NCI-H2171 treated with DMSO at 0.1 percent for 48 hours (cell line): ENCODE measurements at places on chromosomes 4 and X.

GRCh38 chrX:143017272-143017671 is 8.5 kb upstream of the SPANXN4 start:
- no peak for DNase-seq

DNA sequence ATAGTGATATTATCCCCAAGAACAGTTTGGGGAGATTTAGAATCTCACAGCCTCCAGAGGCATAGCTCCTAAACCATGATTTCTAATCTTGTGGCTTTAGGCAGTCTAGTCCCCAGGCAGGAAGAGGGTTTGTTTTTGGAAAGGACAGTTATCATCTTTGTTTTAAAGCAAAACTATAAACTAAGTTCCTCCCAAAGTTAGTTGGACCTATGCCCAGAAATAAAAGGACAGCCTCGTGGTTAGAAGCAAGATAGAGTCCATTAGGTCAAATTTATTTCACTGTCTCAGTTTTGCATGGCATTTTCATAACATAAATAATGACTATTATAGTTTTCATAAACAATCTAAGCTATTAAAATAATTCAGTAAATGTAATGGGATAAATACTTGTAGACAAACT is 120.5 kb downstream of the MAGEC2 start:
- no peak for DNase-seq

- DNase-seq: no peak
These were observed 1.0 kb upstream of the RNF150 start for GRCh38 chr4:141133999-141134995.

DNA sequence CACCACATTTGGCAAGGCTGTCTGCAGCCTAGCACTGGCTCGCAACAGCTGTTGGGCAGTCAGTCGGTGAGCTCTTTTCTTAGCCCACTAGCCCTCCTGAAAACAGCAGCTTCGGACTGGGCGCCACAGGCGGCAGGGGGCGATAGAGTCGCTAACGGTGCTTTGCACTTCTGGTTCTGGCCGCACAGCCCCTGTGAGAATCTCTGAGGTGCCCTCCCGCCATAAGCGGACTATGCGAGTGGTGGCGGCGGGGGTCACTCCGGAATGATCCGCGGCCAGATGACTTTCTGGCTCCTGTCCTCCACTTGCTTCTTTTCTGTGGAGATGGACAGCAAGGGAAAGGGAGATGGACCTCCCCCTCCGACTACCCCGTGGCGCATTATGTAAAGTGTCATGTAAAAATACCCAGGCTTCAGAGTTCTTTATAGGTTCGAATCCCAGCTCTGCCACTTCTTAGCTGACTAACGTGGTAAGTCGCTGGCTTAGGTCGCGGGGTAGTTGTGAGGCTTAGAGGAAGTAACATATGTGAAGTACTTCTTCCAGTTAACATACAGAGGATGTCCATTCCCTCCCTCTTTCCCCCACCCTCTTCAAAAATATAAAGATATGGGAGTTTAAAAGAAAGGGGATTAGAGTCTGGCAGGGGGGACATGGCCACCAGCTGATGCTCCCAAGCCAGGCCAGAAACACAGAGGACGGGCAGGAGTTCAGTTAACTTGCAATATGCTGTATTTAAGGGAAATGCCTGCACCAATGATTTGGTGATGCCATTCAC is 11.0 kb downstream of the ARHGAP36 start:
- peak; percentile 2 for DNase-seq

DNA sequence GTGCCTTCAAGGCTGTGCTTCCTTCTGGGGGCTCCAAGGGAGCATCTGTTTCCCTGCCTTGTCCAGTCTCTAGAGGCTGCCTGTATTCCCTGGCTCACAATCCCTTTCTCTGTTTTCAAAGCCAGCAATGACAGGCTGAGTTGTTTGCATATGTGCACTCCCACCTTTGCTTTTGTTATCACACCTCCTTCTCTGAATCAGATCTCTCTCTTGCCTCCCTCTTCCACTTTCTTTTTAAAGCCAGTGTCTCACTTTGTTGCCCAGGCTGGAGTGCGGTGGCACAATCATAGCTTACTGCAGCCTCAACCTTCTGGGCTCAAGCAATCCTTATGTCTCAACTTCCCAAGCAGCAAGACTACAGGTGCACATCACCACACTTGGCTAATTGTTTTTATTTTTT is 37.1 kb upstream of the LEF1 start:
- no peak for DNase-seq

DNA sequence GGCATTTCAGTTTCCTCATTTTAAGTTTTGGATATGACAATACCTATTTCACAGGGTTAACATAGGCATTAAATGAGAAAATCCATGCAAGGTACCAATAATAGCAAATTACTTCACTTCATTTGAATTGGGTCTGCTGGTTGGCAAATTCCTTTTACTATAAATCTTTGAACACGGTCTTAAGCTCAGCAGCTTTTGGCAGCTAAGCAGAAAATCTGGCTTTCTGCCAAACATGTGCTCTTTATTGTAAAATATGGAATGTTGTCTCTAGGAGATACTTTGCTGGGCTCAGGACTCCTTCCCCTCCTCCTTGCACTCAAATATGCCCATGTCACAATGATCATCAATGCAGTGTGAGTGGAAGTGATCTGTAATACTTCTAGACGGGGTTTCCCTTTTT is 16.8 kb upstream of the DMP1 start:
- DNase-seq: peak; percentile 55

GRCh38 chrX:17623750-17624149 is 113.5 kb upstream of the SCML1 start:
- no peak for DNase-seq

DNA sequence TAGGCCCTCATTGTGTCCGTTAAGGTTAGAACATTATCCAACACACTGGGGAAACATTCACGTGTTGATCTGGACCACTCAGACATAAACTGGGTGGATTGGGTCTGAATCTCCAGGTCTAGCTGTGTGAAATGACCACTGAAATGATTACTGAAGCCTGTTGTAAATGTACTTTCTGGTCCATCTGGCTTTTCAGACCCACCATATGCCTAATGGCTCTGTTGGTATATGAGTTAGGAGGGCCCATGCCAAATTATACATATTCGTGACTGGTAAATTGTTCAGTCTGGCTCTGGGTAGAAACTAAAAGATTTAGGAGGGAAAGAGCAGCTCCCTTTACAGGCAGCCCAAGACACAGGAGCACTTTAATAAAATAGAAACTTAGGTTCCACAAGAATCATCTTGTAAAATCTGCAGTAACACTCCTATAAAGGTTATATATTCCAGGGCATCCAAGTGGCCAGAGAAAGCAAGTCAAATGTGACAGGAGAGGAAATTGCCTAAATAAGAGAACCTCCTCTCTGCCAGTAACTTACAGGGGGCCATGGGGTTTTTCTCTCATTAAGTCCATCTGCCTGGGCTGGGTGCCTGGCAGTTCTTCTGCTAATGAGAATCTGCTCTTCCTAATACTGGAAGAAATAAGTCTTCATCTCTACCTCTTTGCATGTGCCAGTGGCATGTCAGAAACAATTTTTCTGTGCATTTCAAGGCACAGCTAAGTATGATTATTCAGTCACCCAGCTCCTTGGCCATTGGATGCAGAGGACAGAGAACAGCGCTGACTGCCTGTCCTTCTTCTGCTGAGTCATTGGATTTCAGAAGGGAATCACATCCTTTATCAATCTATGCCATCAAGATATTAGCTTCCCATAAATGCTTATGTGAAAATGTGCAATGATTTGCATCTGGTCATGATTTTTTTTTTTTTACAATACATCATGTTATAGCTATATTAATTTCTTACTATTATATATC is 112.6 kb downstream of the GLRA2 start:
- DNase-seq: no peak

DNA sequence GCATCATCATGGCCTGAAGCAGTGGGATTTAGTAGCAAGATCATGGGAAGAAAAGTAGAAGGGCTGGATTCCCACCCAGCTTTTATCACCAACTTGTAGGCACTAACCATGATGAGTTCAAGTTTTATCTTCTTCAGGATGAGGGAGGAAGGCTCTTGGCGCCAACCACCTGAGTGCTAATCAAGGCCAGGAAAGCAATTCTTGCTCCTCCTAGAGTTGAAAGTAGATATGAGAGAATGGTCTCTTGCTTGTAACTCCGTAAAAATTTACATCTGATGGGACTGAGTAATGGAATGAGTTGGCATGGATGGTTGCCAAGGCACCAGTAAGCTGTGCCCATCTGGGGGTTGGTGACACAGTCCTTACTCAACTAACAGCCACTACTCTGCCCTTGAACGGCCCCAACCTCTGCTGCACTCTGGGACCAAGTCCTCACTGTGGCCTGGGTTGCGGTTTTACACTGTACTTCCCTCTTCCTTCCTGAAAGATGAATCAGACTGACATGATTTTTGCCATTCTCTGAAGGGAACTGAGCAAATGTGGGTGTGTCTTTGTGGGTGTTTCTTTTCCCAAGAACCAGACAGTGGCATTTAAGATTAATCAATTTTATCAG is 39.4 kb upstream of the NDP start:
- no peak for DNase-seq

GRCh38 chrX:102042372-102043325 is 82.8 kb upstream of the TCEAL2 start:
- DNase-seq: no peak

GRCh38 chrX:38672646-38673045 is 111.3 kb downstream of the TSPAN7 start:
- DNase-seq: no peak

GRCh38 chr4:26273616-26273980 is 47.2 kb upstream of the RBPJ start:
- DNase-seq: no peak

DNA sequence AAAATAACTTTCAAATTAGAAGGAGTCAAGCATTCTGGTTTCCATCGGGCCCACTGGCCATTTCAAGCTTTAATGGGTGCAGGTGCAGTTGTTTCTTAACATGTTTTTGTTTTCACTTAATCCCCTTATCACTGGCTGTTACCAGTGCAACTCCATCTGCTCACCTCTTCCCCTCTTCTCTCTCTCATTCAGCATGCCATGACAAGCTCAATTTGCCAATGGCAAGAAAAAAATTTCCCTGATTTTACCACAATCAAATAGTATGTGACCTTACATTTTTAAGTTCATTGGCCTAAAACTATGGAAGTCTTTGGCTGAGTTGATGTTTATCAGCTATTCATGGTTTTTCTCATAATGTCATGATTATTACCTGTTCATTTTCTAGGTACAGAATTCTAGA is 299.1 kb upstream of the BMP3 start:
- peak; percentile 40 for DNase-seq

GRCh38 chr4:119643306-119644042 is 14.9 kb upstream of the PDE5A start:
- DNase-seq: no peak

GRCh38 chr4:156195914-156196313 is 242.2 kb upstream of the CTSO start:
- DNase-seq: no peak

GRCh38 chrX:49910344-49910743 is 12.1 kb upstream of the CLCN5 start:
- no peak for DNase-seq

- DNase-seq: no peak
These were observed 9.6 kb downstream of the XIAP start for GRCh38 chrX:123869488-123869887.

GRCh38 chr4:95552942-95553550 is 4.3 kb upstream of the UNC5C start:
- DNase-seq: no peak

GRCh38 chr4:188934320-188934962 is 795.2 kb downstream of the TRIML1 start:
- no peak for DNase-seq
